ENCODE measurements at places on chromosomes 6 and 20.
A peak's percentile ranks its signal among the peaks of the same experiment; 100 is the strongest.

DNA sequence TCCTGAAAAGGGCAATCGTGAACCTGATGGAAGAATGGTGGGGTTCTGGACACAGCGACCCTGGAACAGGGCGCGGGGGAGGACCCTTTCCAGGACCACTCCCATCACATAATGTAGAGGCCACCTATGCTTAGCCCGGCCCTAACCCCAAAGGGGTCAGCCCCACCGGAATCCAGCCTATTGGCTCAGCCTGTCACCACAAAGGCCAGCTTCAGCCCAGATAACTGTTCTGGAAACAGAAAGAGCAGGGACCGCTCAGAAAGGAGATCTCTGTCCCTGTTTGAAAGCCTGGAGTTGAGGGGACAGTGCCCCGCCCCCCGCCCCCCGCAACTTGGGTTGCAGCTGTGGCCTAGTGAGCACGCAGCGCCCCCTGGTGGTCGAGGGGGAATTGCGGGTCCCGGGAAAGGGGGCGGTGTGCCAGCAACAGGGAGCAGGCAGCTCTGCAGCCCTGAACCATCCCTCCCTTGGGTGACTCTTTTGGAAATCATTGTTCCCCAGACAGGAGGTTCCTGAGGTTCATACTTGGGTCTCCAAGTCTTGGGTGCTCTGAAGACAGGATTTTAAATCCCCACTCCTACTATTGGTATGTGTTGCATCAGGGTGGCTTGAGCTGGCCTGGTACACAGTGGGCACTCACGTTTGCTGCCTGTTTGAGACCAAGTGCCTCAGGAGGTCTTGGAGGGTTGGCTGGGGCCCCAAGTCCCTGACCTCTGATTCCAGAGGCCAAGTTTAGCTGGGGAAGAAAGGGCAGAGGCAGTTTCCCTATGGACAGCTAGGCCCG, 1.5 kb downstream of the SIGLEC1 start:
- peak; percentile 42 for DNase-seq

- no peak for DNase-seq
Measured at GRCh38 chr6:122821095-122821494, 32.0 kb downstream of the SMPDL3A start.

- no peak for DNase-seq
Measured at GRCh38 chr6:115602466-115602865, 458.2 kb downstream of the FRK start.

DNA sequence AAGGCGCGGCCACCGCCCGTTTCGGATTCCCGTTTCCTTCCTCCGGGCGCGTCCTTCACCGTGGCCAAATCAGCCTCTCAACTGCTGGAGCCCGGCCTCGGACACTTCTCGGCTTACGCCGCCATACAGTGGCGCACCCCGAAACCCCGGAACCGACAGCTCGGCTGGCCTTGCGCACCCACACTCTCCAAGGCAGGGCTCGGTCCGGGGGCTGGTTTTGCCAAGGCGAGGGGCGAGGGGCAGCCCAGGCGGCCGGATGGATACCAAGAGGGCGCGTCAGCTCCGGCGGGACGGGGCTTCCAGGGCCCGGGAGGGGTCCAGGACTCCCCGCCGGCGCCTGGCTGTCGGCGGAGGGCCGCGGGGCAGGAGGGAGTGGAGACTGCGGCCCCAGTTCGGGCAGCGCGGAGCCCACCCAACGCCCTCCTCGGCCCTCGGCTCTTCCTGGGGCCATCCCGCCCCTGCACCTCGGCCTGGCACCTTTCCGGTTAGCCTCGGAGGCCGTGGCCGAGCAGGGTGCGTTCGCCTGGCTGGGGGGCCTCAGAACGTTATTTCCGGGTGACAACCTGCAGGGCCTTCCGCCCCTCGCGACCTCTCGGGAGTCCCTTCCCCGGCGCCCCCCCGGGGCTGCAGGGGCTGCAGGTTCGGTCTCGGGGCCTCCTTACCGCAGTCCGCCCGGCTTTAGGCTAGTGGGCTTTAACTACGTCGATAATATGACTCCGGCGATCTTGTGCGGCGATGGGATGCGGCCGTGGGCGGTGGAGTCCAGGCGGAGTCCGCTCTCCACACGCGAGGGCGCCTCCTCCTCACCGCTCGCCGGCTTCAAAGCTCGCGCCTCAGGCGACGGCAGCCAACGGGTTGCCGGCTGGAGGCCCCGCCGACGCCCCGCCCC, 697 bp upstream of the CEP43 start:
- DNase-seq = no peak

DNA sequence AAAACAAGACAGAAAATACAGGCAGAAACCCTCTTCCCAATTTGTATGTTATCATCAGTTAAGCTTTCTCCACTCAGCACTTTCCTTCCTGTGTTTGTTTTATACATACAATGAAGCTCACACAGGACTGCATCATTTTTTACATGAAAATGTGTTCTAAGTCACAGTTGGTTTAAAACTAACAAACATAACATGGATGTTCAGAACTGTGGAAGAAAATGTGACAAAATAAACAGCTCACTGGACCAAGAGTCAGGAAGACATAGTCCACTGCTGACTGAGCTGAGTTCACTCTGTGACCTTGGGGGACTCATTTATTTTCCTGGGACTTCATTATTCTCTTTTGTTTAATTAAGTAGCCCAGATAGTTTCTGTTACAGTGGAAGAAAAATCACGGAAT, 331.5 kb downstream of the SYNE1 start:
- no peak for DNase-seq

DNA sequence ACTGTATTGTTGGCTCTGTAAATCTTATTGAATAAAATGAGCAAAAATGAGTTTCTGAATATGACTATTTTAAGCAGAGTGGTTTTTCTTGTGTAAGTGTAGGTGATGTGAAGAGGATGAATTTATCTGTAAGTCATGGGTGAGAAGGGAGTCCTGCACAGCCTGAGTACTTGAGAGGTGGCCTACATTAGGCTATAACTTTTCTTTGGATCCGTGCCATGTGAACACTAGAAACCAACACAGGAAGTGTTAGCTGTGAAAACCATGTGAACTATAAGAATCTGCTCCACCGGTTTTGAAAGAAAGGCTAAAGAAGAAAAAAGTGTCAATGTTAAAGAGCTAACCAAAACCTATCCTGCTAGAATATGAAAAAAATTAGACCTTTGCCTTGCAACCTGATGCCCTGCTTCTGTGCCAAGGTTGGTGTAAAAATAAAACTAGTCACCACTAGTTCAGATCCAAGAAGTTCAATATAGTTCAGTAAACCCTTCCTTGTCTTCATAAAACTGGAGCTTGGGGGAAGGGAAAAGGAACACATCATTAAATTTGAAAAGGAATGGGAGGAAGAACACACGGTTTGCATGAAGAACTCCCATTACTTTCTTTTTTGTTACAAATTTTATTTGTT, 21.3 kb downstream of the PLCB1 start:
- no peak for DNase-seq

DNA sequence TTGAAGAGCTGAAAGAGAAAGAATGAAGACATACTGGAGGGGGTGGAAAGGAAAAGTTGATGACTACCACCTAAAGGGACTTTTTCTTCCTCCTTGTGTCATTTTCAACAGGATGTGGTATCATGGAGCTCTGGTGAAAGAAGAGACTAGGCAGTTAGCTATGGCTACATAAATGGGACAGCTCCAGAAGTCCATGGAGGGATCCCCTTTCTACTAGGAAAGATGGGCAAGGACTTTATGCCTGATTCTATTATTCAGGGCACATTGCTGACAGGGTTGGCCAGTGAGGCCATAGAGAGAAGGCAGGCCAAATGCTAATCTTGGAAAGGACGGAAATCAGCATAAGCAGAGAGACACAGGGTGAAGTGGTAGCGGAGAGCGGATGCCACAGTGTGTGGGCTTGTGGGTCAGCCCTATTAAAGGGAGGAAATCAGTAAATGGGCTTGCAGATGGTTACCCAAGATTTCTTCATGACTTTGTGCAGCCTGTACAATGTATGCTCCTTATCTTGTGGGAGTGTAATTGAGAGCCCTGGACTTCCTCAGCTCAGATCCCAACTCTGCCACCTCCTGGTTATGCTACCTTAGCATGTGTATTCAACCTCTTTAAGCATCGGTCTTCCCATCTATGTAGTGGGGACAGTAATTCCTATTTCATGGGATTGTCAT, 77.4 kb upstream of the TMEM170B start:
- DNase-seq = no peak

- DNase-seq = no peak
Measured at GRCh38 chr20:59299945-59300332, 472 bp upstream of the EDN3 start.

- DNase-seq = no peak
Measured at GRCh38 chr6:1422290-1422689, 32.9 kb downstream of the FOXF2 start.

DNA sequence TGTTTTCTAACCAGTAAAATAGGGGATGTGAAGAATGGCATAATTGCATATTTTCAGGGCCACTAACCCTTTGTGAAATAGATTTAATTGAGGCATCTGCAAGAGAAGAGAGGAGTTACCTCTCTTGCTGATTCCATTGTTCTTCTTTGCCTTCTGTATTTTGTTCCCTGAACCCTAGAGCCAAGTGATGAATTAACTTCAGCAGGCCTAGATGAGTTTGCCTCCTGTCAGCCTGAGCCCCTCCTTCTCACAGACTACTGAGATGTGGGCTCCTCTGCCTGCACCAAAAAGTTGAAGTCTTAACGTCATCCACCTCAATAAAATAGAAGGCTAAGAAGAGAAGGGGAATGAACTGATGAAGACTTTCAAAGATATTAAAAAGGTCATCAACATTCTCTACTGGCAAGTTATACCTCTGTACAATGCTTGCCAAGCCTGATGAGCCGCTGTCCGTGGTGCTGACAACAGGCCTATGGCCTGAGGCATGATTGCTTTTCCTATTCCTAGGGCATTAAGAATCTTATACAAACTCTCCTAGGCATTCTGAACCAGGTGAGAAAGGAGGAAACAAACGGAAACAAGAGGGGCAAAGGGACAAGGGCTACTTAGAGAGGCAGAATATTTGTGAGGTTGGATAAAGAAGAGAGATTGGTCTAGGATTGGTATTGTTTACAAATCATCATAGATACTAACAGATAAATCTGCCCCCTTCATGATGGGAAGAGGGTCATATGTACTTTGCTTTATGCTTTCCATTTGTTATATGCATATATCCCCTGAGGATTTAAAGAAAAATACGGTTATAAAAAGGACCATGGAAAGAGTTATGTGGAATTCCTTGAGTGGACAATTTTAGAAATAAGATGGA, 46.8 kb downstream of the CD24 start:
- no peak for DNase-seq

DNA sequence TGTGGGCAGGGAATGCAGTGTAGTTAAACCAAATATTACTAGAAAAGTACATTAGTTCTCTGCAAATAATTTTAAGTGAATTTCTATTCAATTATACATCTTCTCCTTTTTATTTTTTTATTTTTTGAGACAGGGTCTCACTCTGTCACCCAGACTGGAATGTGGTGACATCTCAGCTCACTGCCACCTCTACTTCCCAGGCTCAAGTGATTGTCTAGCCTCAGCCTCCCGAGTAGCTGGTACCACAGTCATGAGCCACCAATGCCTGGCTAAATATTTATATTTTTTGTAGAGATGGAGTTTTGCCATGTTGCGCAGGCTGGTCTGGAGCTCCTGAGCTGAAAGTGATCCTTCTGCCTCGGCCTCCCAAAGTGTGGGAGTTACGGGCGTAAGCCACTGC, 76.1 kb downstream of the ITCH start:
- DNase-seq = no peak

GRCh38 chr6:70823651-70824050, 133.2 kb downstream of the B3GAT2 start:
- no peak for DNase-seq

DNA sequence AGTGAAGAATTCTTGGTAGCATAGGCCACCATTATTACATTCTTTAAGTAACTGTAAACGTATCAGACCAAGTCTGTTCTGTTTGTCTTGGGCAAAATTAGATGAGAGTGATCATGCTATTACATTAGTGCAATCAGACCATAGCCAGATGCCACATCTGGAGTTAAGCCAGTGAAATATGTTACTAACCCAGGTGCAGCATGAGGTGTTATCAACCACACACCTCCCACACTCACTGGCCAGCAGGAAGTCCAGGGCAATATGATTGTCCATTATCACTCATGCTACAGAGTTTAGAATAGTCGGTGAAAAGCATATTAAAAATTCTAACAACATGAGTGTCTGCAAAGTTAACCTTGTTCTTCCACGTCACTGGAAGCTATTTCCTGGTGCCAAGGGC, 174.7 kb upstream of the PROKR2 start:
- no peak for DNase-seq

- DNase-seq = no peak
Measured at GRCh38 chr6:168576388-168576787, 135.4 kb downstream of the SMOC2 start.

DNA sequence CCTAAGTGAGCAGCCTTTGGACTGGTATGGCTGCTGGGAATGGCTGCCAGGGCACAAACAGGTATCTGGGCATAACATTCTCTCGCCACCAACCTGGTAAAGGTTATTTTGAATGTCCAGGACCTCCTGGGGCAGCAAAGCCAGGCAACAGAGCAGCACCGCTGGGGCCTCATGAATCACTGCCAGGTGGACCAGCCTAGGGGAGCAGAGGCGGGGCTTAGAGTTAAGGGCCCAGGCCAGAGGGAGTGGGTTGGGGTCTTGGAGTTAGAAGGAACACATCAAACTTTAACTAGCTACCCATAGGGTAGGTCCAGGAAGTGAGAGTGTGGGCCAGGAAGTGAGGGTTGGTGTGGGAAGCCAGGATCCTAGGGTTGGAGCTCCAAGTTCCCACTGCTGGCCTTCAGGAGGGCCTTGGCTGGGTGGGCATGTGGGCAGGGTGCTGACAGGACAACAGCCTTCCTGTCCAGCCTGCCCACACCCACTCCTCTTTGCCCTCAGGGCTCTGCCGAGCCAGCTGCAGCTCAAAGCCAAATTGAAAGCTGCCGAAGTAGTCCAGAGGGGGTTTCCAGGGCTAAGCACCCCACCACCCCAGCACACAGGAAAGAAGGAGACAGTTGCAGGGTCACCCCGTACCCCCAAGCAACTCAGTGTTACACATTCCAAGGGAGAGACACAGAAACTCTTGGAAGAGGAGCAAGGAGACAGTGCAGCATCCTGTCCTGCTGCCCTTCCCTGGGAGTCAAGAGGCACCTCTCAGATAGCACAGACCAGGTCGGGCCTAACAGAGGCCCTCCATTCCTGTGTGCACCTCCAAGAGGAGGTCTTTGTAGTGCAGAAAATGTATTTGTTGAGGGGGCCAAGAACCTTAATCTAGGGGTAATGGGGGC, 2.6 kb downstream of the NFKBIE start:
- DNase-seq = no peak

DNA sequence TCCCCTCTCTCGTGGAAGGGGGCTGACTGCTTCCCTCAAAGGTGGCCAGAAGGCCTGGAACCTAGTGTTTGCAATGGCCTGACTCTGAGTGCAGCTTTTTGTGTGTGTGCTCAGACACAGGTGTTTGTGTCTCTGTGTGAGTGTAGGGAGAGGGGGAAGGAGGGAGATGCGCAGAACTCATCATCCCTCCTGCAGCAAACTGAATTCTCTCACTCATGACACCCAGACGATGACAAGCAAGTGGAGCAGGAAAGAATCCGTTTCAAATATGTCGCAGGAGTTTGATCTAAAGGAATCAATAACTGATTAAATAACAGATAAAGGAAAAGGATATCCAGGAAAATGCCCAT, 101.4 kb downstream of the TNFAIP3 start:
- no peak for DNase-seq

Measured in activated CD8-positive, alpha-beta memory T cell treated with anti-CD3 and anti-CD28 coated beads for 48 hours (primary cell).